Osteocyte (in vitro differentiated cells): ENCODE measurements at places on chromosomes 13 and 19. TPM values are rescaled to one million over a fixed set of nuclear protein-coding genes. Genes with fewer than 3 reads are reported as not detected.

DNA sequence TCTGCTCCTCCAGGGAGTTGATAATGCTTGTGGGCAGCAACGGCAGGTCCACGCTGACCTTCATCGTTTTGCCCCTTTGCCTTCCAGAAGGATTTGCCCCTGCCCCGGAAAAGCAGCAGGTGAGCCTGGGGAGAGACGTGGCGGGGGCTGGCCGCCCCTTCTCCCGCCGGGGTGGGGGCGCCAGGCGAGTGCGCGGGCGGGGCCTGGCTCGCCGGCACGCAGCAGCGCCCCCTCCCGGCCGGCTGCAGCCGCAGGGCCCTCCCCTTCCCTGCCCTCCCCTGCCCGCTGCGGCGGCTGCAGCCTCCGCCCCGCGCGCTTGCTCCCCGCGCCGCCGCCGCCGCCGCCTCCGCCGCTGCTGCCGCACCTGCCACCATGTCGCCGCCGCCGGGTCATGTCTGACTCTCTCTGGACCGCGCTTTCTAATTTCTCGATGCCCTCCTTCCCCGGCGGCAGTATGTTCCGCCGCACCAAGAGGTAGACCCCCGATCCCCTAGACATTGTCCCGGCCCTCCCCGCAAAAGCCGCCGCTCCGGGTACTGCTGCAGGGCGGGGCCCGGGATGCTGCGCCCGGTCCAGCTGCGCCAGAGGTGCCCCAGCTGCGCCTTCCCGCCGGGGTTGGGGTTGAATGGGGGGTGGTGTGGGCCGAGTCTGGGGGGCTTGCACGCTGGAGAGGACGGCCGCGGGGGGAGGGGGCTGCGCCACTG, at the start of gene MAST1:
MAST1 (plus strand) TSS at position 334 of the 704 bp plus-strand sequence; CDS start at position 392, 58 bp downstream.
- no peak for DNase-seq
- no peak within 1 kb of the TSS for H3K27ac ChIP-seq
- peaks cover 72% of the 10 kb centered on the region for H3K27me3 ChIP-seq
- H3K4me1 ChIP-seq: peaks cover 24% of the 10 kb centered on the region
- H3K36me3 ChIP-seq: no peaks in the 10 kb centered on the region

Gene SERTAD3
- total RNA-seq: 31.4 and 33.4 TPM in 2 replicates

GRCh38 chr13:66809485-66809884, 420.7 kb downstream of the PCDH9 start:
- H3K4me3 ChIP-seq: no peak overlapping the region
- no peaks in the 10 kb centered on the region for H3K4me1 ChIP-seq
- no peaks in the 10 kb centered on the region for H3K27me3 ChIP-seq
- H3K27ac ChIP-seq: no peak overlapping the region

DNA sequence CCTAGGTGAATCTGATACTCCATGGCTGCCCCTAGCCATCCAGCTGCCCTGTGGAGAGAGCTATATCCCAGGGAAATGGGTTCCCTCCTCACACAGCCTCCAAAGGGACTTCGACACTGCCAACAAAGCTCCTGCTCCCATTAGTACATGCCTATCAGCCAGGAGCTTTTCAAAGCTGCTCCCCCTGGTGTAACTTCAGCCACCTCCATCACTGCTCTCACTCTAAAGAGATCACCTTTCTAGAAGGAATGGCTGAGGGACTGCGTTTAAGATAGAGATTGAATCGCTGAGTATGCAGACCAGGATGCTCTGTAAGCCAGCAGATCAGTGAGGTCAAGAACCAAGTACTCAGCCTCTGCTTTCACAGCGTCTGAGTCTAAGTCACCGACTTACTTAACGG, 213.7 kb downstream of the NALCN start:
- H3K27me3 ChIP-seq: no peaks in the 10 kb centered on the region
- H3K36me3 ChIP-seq: peaks cover 6% of the 10 kb centered on the region
- no peak for DNase-seq
- peaks cover 21% of the 10 kb centered on the region for H3K4me1 ChIP-seq

DNA sequence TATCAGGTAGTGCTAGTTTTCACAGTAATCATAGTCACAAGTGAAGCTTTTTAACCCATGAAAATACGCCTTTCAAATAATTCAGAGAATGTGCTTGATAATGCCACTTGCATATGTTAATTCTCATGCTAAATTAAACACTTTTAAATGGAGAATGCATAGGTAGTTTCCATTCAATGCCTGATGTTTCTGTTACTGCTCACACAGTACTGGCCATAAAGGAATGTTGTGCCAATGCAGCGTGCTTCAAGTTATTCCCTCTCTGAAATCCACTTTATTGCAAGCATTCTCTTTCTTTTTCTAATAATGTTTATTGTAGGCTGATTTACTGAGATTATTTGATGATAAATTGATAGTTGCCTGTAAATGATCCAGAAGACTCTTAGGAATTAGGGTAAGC, 513.0 kb upstream of the KLF12 start:
- no peaks in the 10 kb centered on the region for H3K27me3 ChIP-seq
- no peak overlapping the region for H3K4me3 ChIP-seq
- no peak for DNase-seq
- H3K36me3 ChIP-seq: no peaks in the 10 kb centered on the region
